ENCODE measurements at places on chromosomes 3 and 15.

DNA sequence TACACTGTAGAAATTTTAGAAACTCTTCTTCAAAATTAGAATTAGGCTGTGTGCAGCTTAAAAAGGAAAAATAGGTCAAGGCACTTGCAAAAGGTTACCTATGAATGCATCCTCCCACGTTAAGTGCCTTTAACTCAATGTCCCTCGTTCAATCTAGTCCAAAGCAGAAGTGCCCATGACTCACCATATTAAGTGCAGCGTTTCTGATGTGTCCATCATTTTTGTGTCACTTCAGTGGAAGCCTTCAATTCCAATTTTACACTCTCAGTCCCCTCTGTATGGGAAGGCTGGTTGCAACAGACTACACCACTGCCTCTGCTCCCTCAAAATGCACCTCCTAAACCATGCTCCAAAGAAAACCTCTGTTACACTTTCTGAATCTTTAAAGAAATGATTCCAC, 53.4 kb downstream of the FOXB1 start:
- DNase-seq = no peak

- peak; percentile 79 for DNase-seq
Observed at GRCh38 chr3:45026038-45026437, at the start of gene CLEC3B. CLEC3B (plus strand) TSS chr3:45026303; CDS start chr3:45026363, 60 bp downstream.

GRCh38 chr3:69300296-69300695, 85.6 kb downstream of the FRMD4B start:
- no peak for DNase-seq

- DNase-seq = no peak
Observed at GRCh38 chr15:92878593-92879053, 21.5 kb upstream of the CHD2 start.

GRCh38 chr3:87329065-87329464, 52.7 kb upstream of the POU1F1 start:
- DNase-seq = no peak

DNA sequence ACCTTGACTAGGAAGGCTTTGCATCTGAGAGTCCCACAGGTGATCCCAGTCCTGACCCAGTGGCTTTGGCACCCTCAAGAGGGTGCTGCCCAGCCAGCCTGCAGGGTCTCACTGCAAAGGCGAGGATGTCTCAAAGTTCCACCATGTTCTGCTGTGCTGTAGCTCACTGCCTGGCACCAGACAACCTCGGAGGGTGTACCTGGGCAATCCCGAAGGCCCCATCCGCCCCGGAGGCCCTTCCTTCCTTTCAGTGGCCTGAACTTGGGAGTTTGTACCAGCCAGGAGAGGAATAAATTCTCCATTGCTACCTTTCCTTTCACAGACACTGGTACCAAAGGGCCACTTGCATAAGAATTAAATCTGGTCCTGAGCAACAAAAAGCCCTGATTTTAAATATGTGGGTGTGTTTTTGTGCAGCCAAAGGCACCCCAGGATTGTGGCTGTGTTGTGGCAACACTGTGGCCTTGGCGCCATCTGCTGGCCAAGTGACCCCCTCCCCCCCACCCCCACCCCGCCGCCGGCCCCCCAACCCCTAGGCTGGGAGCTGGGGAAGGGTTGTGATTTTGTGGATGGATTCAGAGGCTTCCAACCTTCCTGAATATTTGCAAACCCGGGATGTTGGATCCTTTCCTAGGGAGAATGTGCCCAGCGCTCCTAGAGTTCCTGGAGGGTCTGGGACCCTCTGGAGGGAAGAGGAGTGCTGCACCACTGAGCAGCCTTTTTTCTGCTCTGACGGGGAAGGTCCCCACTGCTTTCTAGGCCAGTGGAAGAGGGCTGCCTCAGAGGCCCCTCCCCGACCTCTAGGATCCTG, 9.7 kb upstream of the PTPN23 start:
- no peak for DNase-seq

DNA sequence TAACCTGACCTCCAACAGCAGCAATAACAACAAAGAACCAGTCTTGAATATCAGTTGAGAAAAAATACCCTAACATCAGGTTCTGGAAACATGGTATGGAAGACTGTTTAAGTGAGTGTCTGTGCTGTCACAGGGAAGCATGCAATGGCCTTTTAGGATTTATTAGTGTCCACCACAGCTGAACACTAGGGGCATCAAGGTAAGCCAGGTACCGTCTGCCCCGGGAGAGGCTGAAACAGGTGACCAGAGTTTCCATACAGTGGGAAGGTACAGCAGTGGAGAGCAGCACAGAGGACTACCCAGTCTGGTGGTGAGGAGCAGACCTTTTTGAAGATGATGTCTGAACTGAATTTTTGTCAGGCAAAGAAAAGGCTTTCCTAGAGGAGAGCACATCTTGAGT, 18.4 kb downstream of the ZDHHC23 start:
- no peak for DNase-seq

DNA sequence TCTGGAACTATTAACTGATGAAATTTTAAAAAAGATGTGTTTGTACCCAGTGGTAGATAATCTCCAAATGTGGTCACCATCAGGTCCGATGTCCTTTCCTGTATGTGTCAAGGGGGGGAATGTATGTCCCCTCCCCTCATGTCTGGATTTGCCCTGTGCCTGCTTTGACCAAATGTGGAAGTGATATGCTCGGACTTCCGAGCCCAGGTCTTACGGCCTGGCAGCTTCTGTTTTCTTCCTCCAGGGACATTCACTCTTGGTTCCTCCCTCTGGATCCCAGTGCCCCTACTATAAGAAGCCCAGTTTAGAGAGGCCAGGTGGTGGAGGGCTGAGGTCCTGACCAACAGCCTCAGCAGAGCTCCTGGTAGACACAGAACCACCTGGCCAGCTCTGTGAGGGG, 75.5 kb downstream of the CCR1 start:
- DNase-seq = no peak

GRCh38 chr3:53493595-53493962, 832 bp upstream of the CACNA1D start:
- no peak for DNase-seq

- DNase-seq = no peak
Observed at GRCh38 chr3:117005911-117006522, 296.4 kb downstream of the TUSC7 start.

GRCh38 chr3:187821616-187822317, 76.5 kb upstream of the BCL6 start:
- no peak for DNase-seq

- DNase-seq = no peak
Observed at GRCh38 chr15:77753281-77753873, 120.7 kb upstream of the LINGO1 start.

- DNase-seq = no peak
Observed at GRCh38 chr3:160027541-160028195, 39.0 kb downstream of the IL12A start.

- DNase-seq = no peak
Observed at GRCh38 chr15:61680260-61681037, 379.8 kb downstream of the VPS13C start.

- DNase-seq = no peak
Observed at GRCh38 chr3:117120014-117120413, 410.4 kb downstream of the TUSC7 start.

GRCh38 chr3:181700168-181701087, 11.3 kb upstream of the SOX2 start:
- no peak for DNase-seq

DNA sequence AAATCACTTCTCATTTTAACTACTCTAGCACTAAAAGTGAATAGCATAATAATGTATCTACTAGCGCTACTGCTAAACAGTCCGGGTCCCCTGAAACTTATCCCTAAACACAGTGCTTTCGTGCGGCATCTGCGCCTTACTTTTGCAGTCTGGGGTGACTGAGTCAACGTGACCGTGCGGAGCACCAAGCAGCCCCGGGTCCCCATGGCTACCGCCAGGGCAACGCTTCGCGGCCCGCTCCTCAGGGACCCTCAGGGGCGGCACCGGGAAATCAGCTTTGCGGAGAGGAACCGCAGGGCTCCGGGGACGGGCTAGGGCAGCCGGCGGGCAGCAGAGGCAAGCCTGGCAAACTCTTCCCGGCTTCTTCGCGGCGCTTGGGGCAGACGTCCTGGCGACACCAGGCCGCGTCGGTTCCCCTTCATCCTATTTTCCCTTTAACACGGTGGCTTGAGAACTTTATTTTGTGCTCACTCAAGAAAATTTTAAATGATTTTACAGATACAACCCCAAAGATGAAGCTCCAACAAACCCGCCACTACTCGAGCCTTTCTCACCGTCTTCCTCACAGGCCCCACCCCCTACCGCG, 757 bp upstream of the DIPK2A start:
- peak; percentile 82 for DNase-seq

GRCh38 chr15:22806664-22807063, 20.2 kb downstream of the NIPA1 start:
- DNase-seq = peak; percentile 74

DNA sequence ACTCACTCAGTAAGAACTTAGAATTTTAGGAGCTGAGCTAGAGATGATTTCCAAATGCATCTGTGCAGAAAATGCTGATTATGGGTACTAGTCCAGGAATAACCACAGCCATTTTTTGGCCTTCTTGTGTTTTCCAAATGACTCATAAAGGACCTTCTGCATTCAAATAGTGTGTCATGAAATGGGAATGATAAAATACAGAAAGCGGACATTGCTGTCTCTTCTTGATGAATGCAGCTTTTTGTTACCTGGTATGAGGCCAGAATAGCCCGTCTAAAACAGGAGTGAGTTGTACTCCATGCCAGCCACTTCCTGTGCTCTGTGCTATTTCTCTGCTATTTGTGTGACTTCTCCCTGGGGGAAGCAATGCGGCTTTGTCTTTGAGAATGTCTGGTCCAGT, 20.5 kb upstream of the FRMD5 start:
- no peak for DNase-seq

DNA sequence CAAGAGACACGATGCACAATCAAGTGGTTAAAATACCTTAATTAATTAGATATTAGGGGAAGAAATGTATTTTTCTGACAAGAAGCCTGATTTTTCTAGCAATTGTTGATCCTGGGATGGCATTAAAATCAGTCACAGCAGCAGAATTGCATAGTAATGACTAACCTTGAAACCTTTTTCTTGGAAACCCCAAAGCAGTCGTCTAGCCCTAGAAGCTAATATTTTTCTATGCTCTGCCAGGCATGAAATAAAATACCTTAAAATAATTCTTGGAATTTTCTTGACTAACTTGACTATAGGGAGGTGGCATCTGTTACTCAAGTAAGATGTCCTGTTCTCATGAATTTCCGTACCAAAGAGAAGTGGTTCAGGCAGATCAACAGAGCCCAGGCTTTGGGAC, 204.1 kb downstream of the THRB start:
- DNase-seq = no peak

DNA sequence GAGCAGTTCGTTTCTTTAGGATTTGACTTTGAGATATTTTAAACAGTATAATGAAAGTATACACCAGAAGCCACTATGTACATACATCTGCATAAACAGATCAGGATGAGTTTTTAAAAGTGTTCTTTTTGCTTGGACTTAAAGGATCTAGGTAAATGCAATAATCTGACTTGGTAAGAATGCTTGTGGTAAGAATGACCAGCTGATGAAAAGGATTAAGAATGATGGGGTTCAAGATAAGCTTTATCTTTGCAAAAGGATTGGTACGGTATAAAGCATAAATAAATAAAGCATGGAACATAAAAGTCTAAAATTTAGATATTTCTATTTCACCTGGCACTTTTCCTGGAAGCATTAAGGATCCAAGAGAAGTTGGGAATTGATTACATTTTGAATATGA, 9.8 kb upstream of the MME start:
- no peak for DNase-seq

DNA sequence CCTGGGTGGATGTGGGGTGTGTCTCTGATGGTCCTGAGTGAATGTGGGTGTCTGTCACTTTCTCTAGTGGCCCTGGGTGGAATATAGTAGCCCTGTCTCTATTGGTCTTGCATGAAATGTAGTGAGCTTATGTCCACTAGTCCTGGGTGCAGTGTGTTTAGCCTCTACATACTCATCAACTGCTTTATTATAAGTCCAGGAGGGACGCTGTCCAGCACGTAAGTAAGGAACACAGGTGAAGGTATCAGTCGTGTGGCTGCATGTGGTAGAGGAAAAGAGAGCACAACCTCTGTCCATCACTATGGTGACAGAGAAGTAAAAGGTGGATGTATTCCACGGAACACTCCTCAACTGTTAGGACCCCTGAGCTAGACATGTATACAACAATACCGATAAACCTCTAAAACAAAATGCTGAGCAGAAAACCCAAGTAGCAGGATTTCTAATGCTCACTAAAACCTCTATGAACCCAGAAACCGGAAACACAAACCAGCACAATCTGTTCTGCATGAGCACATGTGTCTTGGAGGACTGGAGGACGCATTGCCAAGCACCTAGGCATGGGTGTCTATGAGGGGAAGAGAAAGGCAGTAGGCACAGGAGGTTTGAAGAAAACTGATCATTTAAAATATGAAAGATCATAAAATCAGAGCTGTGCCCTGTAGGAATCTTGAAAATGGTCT, 11.0 kb downstream of the LTF start:
- no peak for DNase-seq

DNA sequence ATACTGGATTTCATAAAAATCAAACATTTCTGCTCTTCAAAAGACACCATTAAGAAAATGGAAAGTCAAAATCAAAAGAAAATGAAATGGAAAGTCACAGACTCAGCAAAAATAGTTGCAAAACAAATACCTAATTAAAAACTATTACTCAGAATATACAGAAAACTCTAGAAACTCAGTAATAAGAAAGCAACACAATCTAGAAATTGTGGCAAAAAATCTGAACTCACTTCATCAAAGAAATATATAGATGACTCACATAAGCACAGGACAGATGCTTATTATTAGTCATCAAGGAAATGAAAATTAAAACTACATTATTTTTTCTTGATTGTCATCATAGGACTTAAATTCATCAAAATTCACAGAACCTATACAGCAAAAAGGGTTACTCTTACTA, 430.0 kb downstream of the SHQ1 start:
- DNase-seq = no peak

DNA sequence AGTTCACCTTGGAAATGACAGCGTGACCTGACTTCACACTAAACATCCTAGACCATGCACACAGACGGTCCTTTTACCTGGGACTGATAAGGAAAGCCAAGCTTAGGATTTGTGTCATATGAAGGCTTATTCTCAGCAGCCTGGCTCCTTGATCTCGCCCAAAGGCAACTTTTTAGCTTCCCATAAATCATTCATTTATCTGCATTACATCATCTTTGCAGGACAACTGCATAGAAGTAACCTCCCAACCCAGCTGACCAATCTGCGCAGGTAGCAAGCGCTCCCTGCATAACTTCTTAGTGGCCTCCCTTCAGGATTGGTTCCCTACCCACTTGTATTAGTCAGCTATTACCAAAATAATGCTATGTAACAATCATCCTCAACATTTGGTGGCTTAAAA, 389.9 kb upstream of the PROK2 start:
- DNase-seq = no peak

- DNase-seq = no peak
Observed at GRCh38 chr3:17909714-17910113, 167.3 kb upstream of the TBC1D5 start.

DNA sequence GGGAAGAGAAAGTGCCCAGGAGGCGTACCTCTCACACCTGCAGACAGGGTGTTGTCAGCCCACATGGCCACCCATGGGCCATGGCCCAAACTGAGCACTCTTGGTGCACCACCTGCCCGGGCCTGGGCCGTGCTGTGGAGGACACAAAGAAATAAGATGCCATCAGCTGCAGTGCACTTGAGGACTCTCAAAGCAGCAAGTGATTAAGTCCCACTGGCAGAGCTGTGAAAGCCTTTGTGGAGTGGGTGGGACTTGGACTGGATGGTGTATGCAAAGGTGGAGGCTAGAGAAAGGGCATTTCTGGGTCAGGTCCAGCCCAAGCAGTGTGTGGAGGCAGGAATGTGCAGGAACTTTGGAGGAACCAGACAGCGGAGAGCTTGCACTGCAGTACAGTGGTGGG, 122.3 kb downstream of the MEGF11 start:
- no peak for DNase-seq

All from cardiac septum (tissue), 1 donor.